ENCODE measurements at places on chromosomes 3 and 15. TPM values are rescaled to one million over a fixed set of nuclear protein-coding genes. Genes with fewer than 3 reads are reported as not detected.

The NR2E3 gene
- not detected for total RNA-seq

- H3K4me3 ChIP-seq = no peak overlapping the region
- DNase-seq = no peak
- H3K4me1 ChIP-seq = no peaks in the 10 kb centered on the region
- no peaks in the 10 kb centered on the region for H3K36me3 ChIP-seq
- H3K27me3 ChIP-seq = no peaks in the 10 kb centered on the region
- no peak overlapping the region for H3K27ac ChIP-seq
Observed at GRCh38 chr3:189369636-189370035, 197.9 kb downstream of the TPRG1 start.

The CPA3 gene
- total RNA-seq = not detected

DNA sequence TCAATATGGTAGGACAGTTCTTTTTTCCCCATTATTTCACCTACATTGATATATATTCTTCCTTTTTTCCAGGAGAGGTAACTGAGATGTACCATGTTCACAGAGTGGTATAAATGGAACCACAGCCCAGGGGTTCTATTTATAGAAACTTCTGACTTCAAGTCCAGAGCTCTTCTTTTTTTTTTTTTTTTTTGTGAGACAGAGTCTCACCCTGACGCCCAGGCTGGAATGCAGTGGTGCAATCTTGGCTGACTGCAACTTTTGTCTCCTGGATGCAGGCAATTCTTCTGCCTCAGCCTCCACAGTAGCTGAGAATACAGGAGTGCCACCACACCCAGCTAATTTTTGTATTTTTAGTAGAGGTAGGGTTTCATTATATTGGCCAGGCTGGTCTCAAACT, 267.1 kb upstream of the TPRG1 start:
- H3K4me1 ChIP-seq = no peaks in the 10 kb centered on the region
- no peaks in the 10 kb centered on the region for H3K27me3 ChIP-seq
- no peak overlapping the region for H3K27ac ChIP-seq
- DNase-seq = no peak
- H3K4me3 ChIP-seq = no peak overlapping the region
- no peaks in the 10 kb centered on the region for H3K36me3 ChIP-seq

DNA sequence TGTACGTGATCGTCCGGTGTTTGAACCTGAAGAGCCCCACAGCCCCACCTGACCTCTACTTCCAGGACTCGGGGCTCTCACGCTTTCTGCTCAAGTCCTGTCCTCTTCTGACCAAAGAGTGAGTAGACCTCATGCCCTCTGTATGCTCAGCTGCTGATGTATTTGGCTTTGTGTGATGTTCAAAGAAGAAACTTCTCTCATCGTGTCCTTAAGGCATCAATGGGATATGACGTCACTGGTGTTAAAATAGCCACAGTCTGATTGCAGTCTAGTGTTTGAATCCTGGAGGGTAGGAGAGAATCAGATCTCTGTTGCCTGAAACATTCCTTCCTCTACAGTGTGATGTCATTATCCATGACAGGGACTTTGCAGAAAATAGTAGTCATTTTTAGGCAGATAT, 28.1 kb downstream of the ABHD2 start:
- no peak for DNase-seq
- no peak overlapping the region for H3K4me3 ChIP-seq
- no peak overlapping the region for H3K27ac ChIP-seq
- H3K4me1 ChIP-seq = peaks cover 8% of the 10 kb centered on the region
- peaks cover 5% of the 10 kb centered on the region for H3K36me3 ChIP-seq

DNA sequence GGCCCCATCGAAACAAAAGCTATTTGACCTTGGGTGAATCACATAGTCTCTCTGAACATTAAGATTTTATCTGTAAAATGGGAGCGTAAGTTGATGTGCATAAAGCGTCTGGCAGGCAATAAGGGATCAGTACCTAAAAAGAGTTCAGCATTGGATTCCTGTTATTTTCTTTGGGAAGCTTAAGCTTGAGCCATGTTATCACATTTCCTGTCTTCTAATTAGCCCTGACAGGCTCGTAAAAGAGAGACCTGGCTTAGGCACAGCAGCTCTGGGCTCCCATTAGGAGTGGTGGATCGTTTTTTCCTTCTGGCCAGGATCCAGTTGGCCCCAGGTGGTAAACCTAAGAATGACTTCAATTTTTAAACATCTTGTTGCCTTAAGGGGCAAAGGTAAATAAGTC, 26.0 kb upstream of the CA12 start:
- no peaks in the 10 kb centered on the region for H3K27me3 ChIP-seq
- no peak for DNase-seq
- no peak overlapping the region for H3K4me3 ChIP-seq
- no peaks in the 10 kb centered on the region for H3K36me3 ChIP-seq

GRCh38 chr3:118544458-118544857, 490.2 kb downstream of the IGSF11 start:
- H3K27me3 ChIP-seq = no peaks in the 10 kb centered on the region
- no peak overlapping the region for H3K27ac ChIP-seq
- H3K4me3 ChIP-seq = no peak overlapping the region
- H3K36me3 ChIP-seq = no peaks in the 10 kb centered on the region
- DNase-seq = no peak

DNA sequence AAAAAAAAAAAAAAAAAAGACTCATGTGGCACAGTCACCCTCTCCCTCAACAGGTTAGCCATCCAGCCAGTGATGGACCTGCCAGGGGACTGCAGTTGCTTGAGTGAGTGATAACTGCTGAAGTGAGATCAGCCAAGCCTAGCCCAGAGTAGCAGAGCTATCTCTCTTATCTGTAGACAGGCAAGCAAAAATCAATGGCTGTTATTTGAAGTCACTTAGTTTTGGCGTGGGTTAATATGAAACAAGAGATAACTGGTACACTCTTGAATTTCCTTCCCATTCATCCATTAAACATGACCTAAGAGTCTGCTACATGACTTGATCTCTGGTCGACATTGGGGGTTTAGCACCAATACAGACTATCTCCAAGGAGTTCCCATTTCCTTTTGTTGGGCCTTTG, 51.2 kb upstream of the TNIK start:
- H3K4me3 ChIP-seq = no peak overlapping the region
- H3K4me1 ChIP-seq = no peaks in the 10 kb centered on the region
- H3K27me3 ChIP-seq = no peaks in the 10 kb centered on the region
- H3K36me3 ChIP-seq = no peaks in the 10 kb centered on the region

The IGSF11 gene
- total RNA-seq = not detected

GRCh38 chr15:73928241-73928579, 1.9 kb downstream of the LOXL1 start:
- H3K4me3 ChIP-seq = no peak overlapping the region
- peaks cover 11% of the 10 kb centered on the region for H3K27me3 ChIP-seq
- no peak for DNase-seq
- no peaks in the 10 kb centered on the region for H3K36me3 ChIP-seq

The ACKR2 gene
- 0.36 TPM for total RNA-seq

The CLDN16 gene
- total RNA-seq = 3.6 TPM

GRCh38 chr15:33411596-33412540, 101.1 kb downstream of the RYR3 start:
- no peak overlapping the region for H3K27ac ChIP-seq
- DNase-seq = no peak
- H3K4me1 ChIP-seq = no peaks in the 10 kb centered on the region
- no peak overlapping the region for H3K4me3 ChIP-seq
- H3K36me3 ChIP-seq = no peaks in the 10 kb centered on the region
- H3K27me3 ChIP-seq = no peaks in the 10 kb centered on the region

DNA sequence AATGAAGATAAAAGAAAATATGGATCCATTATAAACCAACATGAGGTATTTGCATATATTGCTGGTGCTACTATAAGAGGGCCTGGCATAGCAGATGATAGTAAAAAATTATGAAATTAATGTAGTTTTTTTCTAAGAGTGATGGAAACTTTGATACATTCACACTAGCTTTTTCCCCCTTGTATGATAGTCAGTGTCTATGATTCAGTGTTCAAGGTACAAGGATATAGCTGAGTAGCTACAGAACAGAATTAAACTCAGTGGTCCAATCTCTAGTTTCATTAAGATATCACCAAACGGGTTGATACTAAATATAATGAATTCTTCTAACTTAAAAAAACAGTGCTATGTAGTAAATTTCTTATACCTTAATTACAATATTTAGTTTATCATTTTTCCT, 49.9 kb upstream of the XRN1 start:
- no peaks in the 10 kb centered on the region for H3K4me1 ChIP-seq
- no peak overlapping the region for H3K27ac ChIP-seq
- no peak for DNase-seq
- H3K36me3 ChIP-seq = peaks cover 10% of the 10 kb centered on the region

DNA sequence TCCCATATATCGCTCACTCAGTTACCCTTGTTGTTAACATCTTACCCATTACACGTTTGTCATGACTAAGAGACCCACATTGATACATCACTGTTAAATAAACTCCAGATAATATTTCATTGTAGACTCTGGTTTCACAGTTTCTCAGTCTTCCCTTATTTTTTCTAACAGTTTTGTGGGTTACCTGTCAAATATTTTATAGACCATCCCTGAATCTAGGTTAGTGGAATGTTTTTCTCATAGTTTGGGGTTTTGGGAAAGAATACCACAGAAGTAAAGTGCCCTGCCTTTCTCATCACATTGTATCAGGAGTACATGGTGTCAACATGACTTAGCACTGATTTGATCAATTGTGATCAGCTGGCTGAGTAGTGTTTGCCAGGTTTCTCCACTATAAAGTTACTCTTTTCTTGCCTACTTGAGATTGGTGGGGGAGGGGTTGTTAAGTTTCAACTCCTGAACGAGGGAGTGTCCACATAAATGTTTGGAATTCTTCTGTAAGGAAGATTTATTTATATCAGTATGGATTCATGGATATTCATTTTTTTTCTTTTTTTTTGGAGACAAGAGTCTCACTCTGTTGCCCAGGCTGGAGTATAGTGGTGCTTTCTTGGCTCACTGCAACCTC, 25.9 kb downstream of the RNF111 start:
- H3K27ac ChIP-seq = no peak overlapping the region
- no peaks in the 10 kb centered on the region for H3K4me1 ChIP-seq
- no peaks in the 10 kb centered on the region for H3K27me3 ChIP-seq
- H3K36me3 ChIP-seq = no peaks in the 10 kb centered on the region
- no peak overlapping the region for H3K4me3 ChIP-seq

- H3K4me3 ChIP-seq = no peak overlapping the region
- H3K4me1 ChIP-seq = no peaks in the 10 kb centered on the region
- no peaks in the 10 kb centered on the region for H3K36me3 ChIP-seq
- no peak for DNase-seq
Observed at GRCh38 chr15:62740141-62741004, 302.2 kb upstream of the TPM1 start.

GRCh38 chr3:55305696-55306485, 181.2 kb downstream of the WNT5A start:
- no peak for DNase-seq
- H3K4me1 ChIP-seq = no peaks in the 10 kb centered on the region
- no peak overlapping the region for H3K4me3 ChIP-seq
- no peak overlapping the region for H3K27ac ChIP-seq
- H3K27me3 ChIP-seq = no peaks in the 10 kb centered on the region

GRCh38 chr3:131114256-131114655, 87.6 kb downstream of the NEK11 start:
- H3K4me3 ChIP-seq = no peak overlapping the region
- no peak overlapping the region for H3K27ac ChIP-seq
- DNase-seq = no peak
- H3K36me3 ChIP-seq = no peaks in the 10 kb centered on the region
- H3K4me1 ChIP-seq = no peaks in the 10 kb centered on the region

GRCh38 chr15:48242015-48242414, 35.9 kb downstream of the SLC12A1 start:
- no peak overlapping the region for H3K27ac ChIP-seq
- no peak overlapping the region for H3K4me3 ChIP-seq
- no peak for DNase-seq
- no peaks in the 10 kb centered on the region for H3K27me3 ChIP-seq

DNA sequence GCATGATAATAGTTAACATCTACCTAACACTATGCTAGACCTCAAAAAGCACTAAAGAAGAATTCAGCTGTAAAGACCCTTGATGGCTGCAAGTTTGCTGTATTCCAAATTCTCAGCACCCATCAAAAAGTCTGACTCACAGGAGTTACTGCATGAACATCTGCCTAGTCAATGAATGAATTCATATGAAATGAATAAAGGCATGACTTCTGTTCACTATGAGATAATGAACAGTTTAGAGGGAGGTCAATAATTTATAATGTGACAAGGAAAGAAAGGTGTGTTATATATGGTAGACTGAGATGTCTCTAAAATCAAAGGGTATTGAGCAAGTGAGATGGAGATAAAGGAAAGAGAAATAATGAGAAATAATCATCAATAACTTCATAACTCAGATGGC, 508.2 kb upstream of the TGFBR2 start:
- DNase-seq = no peak
- H3K27me3 ChIP-seq = no peaks in the 10 kb centered on the region
- no peak overlapping the region for H3K4me3 ChIP-seq
- H3K27ac ChIP-seq = no peak overlapping the region
- H3K4me1 ChIP-seq = no peaks in the 10 kb centered on the region

GRCh38 chr3:37763309-37763708, 98.4 kb upstream of the CTDSPL start:
- no peaks in the 10 kb centered on the region for H3K36me3 ChIP-seq
- H3K27me3 ChIP-seq = no peaks in the 10 kb centered on the region
- H3K4me3 ChIP-seq = no peak overlapping the region
- H3K4me1 ChIP-seq = no peaks in the 10 kb centered on the region
- H3K27ac ChIP-seq = no peak overlapping the region
- DNase-seq = no peak

- H3K4me1 ChIP-seq = no peaks in the 10 kb centered on the region
- H3K27ac ChIP-seq = no peak overlapping the region
- H3K4me3 ChIP-seq = no peak overlapping the region
- DNase-seq = no peak
Observed at GRCh38 chr3:67550541-67550940, 103.9 kb downstream of the SUCLG2 start.

Measured in GM12878 (cell line).